NCI-H460 (cell line): ENCODE measurements at places on chromosomes 2 and 18. TPM values are rescaled to one million over a fixed set of nuclear protein-coding genes. Genes with fewer than 3 reads are reported as not detected.

PXDN gene
- 25.1 and 28.9 TPM in 2 replicates for total RNA-seq

SESTD1 gene
- total RNA-seq: 25.6 and 26.3 TPM in 2 replicates

GKN2 gene
- 1.6 TPM in 2 replicates for total RNA-seq

SETBP1 gene
- 2.0 and 2.5 TPM in 2 replicates for total RNA-seq

GULP1 gene
- total RNA-seq: 73.7 and 77.5 TPM in 2 replicates

CIB4 gene
- not detected in 2 replicates for total RNA-seq

CSRNP3 gene
- 0.74 and 1.2 TPM in 2 replicates for total RNA-seq

G6PC2 gene
- not detected in 2 replicates for total RNA-seq

WDR54 gene
- total RNA-seq: 33.9 and 38.6 TPM in 2 replicates

NXPH2 gene
- 0.66 and 0.89 TPM in 2 replicates for total RNA-seq

MBD5 gene
- total RNA-seq: 17.4 and 25.1 TPM in 2 replicates

DYNAP gene
- not detected in 2 replicates for total RNA-seq

ALPG gene
- total RNA-seq: not detected in 2 replicates

EVA1A gene
- not detected in 2 replicates for total RNA-seq

IHH gene
- total RNA-seq: not detected in 2 replicates

ANKRD30B gene
- not detected in 2 replicates for total RNA-seq

ABCG5 gene
- total RNA-seq: not detected in 2 replicates

IL18R1 gene
- 35.5 and 40.3 TPM in 2 replicates for total RNA-seq

CAPN13 gene
- total RNA-seq: not detected in 2 replicates

IL36B gene
- total RNA-seq: not detected in 2 replicates

CIDEA gene
- total RNA-seq: not detected in 2 replicates

RAB1A gene
- 139 and 160 TPM in 2 replicates for total RNA-seq

CNDP1 gene
- total RNA-seq: not detected in 2 replicates

PCARE gene
- not detected in 2 replicates for total RNA-seq

ACOXL gene
- total RNA-seq: not detected in 2 replicates

CPS1 gene
- 683 and 686 TPM in 2 replicates for total RNA-seq

COBLL1 gene
- 6.0 and 6.2 TPM in 2 replicates for total RNA-seq

ZNF512 gene
- 12.4 and 15.8 TPM in 2 replicates for total RNA-seq

ALK gene
- 0.02 TPM in 1 of 2 replicates, not detected in the other for total RNA-seq

RGPD4 gene
- 0.07 TPM in 1 of 2 replicates, not detected in the other for total RNA-seq

FBXO41 gene
- 0.66 and 1.4 TPM in 2 replicates for total RNA-seq

FABP1 gene
- not detected in 2 replicates for total RNA-seq
